ENCODE measurements at places on chromosomes 12 and 14.
A peak's percentile ranks its signal among the peaks of the same experiment; 100 is the strongest.

DNA sequence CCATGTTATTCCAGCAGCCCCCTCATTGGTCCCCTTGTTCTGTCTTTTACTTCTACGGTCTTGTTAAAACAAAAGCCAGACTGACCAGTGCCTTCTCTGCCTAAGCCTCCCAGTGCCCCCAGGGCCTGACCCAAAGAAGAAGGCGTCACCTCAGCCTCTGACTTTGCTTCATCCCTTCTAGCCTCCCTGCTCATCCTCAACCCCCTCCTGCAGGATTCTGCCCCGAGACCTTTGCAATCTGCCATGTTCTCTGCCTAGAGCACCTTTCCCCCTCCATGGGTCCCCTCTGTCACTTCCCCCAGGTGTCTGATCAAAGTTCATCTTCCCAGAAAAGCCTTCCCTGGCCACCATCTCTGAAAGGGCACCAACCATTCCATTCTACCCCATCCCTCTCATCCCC lies 7.9 kb upstream of the RBM19 start:
- DNase-seq, result no peak

DNA sequence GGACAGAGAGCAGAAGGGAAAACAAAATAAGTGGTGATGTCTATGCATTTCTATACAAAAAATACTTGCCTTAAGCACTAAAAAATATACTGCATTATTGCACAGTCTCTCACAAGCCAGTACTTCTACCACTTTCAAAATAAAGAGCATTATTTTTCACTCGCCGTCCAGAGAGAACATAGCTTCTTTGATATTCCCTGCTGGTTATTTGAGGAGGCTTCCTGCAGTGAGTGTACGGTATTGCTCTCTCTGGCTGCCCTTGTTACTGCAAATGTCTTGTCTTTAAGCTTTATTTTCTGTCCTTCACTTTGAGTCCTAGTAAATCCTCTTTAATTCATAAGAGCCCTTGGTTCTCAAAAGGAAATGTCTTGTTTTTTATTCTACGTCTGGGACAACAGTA lies 81.1 kb downstream of the EML1 start:
- no peak for DNase-seq

DNA sequence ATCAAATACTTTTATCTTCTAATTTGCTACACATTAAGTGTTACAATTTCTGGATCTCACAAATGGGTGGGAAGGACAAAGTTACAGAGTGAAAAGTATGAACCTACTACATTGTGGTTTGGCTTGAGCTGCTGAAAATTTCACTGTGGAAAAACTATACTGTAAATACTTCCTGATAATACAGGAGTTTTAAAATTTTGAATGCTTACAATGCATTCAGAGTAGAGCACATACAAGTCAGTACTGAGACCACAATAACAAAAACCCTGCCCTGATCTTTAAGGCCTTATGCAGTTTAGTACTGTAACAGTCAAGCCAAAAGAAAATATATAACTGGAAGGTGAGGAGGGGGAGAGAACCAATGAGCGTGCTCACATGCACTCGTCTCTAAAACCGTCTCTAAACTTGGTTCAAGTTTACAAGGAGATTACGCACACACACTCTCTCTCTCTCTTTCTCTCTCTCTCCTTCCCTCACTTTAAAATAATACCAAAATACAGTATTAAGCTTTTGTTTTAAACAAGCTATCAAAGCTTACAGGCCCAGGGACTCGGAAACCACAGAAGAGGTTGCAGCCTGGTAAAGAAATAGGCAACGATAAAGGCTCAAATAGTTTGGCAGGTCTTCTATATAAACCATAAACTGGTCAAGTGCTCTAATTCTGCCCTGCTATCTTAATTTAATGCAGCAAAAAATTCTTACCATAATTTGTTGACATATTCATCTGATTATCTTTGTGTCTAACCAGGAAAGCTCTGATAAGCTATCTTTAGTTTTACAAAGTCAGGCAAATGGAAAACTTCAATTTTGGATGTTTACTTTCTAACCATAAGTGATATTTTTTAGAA lies 58.0 kb downstream of the ATF7 start:
- DNase-seq, result no peak

- DNase-seq, result no peak
These were observed 6.8 kb downstream of the FAM216A start for GRCh38 chr12:110475426-110475825.

DNA sequence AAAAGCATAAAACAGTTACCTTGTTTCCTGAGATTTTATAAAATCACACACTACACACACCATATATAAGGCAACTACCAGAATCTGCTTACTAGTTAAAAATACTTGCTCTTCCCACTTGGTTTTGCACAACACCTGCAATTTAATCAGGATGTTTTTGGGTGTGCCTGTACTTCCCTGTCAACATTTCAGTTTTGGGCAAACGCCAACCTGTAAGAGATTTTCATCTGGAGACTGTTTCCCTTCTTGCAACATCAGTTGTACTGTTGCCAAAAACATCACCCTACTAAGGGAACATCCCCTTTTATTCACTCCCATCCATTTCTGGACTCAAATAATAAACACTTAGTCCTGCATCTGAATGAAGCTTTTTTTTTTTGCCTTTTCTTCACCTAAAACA lies 172.3 kb downstream of the DUSP6 start:
- DNase-seq, result peak; percentile 93

- peak; percentile 77 for DNase-seq
These were observed 156.3 kb upstream of the PZP start for GRCh38 chr12:9364224-9365176.

DNA sequence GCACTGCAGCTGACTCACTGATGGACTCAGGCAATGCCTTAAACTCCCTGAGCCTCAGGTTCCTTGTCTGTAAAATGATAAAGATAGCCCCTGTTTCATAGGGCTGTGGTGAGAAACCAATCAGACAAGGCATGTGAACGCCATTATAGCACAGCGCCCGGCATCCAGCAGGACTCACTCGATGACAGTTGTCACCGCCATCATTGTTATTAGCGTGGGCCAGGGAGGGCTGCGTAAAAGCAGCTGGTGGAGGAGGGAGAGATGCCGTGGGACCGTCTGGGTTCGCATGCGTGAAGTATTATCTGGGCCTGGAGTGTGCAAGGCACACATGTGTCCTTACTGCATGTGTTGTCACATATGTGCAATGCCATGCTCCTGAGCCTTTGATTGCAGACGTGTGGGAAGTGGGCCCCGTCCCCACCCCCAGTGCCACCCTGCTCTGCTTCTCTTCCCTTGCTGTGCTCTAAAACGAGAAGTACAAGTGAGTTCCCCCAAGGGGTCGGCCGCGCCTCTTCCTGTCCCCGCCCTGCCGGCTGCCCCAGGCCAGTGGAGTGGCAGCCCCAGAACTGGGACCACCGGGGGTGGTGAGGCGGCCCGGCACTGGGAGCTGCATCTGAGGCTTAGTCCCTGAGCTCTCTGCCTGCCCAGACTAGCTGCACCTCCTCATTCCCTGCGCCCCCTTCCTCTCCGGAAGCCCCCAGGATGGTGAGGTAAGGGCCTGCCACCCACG lies at the start of gene PTPN6:
PTPN6 (plus strand) TSS at position 546 of the 730 bp plus-strand sequence; CDS start at position 703, 157 bp downstream.
- DNase-seq, result no peak

DNA sequence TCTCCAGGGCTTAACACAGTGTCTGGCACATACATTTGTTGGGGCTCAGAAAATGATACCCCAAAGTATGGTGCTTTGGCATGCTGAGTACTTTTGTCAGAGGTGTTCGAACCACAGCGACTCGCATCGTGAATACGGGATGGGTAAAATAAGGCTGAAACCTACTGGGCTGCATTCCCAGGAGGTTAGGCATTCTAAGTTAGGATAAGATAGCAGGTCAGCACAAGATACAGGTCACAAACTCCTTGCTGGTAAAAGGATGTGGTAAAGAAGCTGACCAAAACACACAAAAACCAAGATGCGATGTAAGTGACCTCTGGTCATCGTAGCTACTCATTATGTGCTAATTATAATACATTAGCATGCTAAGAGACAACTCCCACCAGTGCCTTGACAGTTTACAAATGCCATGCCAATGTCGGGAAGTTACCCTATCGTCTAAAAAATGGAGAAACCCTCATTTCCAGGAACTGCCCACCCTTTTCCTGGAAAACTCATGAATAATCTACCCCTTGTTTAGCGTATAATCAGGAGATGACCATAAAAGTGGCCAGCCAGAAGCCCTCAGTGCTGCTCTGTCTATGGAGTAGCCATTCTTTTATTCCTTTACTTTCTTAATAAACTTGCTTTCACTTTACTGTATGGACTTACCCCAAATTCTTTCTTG lies 3.3 kb upstream of the AEBP2 start:
- DNase-seq, result no peak

DNA sequence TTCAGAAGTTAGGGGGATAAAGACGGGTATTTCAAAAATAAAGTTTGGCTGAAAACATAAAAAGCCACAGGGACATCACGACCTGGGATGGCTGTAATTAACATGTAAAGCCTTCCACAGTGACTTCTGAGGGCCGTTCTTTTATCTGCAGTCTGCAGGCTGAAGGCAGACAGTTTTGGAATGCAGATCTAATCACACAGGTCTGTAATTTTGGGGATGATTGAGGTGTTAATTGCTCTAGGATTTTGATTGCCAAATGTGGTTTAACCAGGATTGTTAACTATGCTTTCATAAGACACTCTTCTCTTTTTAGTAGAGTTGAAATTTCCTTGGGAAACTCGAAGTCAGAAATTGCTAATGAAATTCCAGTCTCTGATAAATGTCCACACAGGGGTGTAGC lies 355.5 kb downstream of the ATP23 start:
- no peak for DNase-seq

GRCh38 chr14:48536318-48536717 lies 860.9 kb upstream of the MDGA2 start:
- no peak for DNase-seq

DNA sequence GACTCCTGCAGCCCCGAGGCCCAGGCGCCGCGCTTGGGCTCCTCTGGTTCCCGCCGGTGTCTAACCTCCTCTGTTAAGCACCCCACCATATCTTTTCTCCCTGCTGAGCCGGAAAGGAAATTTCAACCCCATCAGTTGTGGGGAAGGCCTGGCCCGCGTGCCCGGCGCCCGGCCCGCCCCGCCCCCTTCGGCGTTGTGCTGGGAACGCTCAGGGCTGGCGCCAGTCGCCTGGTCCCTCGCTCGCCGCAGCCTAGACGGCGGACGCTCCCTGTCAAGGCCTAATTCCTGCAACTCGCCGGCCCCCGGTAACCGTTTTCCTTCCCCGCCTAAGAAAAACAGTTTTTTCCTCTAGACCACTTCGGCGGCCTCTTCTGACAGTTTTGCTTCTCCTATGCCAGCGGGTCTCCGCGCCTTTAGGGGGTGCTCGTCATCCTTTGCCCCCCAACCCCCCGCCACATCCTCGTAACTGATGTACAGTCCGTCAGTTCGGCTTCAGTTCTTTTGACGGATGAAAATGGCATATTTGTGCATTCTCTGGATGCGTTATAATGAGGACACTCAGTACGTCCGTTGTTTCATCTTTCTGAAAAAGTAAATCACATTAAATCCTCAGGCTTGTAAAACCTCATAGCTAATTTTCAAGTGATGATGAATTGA lies 506 bp upstream of the NAP1L1 start:
- DNase-seq, result peak; percentile 68

- peak; percentile 74 for DNase-seq
These were observed 704.3 kb upstream of the FLRT2 start for GRCh38 chr14:84825481-84826251.

- no peak for DNase-seq
These were observed 72.4 kb downstream of the MAP1LC3B2 start for GRCh38 chr12:116631619-116632018.

DNA sequence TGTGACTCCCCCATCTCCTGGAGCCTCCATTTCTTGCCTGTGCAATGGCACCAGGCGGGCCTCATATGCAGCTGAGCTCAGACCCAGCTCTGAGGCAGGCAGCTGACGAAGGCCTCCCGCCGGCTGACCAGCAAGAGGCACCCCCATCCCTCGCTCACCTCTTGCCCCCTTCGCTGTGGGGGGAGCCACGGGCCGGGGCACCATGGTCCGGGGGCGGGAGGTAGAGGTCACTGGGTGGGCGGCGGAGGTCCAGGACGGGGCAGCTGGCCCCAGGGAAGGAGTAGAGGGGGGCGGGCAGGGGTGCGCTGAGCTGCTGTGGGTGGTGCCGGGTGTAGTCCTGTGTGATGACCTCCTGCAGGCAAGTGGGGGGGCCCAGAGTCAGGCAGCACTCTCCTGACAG lies 39.4 kb downstream of the RFLNA start:
- DNase-seq, result no peak

DNA sequence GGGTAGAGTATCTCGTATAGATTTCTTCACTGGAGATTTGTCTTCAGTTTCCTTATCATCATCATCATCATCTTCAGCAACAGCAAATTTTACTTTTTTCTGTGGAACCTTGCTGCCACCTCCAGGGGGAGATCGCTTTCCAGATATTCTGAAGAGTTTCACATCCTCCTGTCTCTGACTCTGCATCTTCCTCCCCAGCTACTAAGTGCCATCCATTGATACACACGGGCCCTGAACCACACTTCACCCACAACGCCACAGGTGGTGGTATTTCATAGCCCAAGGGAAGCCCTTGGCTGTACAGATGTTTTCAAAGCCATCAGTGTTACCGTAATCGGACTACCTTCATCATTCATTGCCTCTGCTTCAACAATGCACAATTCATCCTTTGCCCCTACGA lies 82.2 kb downstream of the PPP2R5C start:
- DNase-seq, result no peak

DNA sequence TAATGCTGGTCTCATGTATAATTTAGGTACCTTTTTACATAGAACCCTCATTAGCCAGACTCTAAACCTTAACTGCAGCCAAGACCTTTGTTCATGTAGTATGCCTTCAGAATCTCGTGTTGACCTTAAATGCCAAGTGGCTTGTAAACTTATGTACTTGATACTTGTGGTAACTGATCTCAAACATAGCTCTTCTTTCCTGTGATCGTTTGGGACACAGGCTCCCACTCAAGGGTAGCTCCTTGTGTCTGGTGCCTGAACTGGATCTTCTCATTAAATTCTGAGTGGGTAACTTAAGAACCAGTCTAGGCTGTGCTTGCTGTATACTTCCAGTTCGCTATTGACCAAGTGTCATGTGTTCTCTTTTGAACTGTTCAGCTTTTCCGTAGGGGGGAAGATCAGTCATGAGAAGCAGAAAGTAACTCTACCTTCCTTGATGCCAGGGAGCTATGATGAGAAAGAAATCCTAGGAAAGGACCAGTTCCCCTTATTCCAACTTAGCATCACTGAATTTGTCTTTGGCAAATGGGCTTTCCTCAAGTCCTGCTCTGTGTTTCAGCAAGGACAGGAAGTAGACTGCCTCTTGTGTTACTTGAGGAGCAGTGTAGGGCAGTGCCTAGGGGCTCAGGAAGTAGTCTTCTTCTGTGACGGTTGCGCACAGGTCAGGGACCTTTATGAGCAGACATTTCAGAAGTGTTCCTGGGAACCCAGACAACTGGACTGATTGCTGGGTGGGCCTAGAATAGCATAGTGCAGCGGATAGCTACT lies 2.5 kb downstream of the LGALS3 start:
- DNase-seq, result no peak

GRCh38 chr12:102675672-102676071 lies 195.3 kb upstream of the IGF1 start:
- DNase-seq, result no peak

- no peak for DNase-seq
These were observed 46.2 kb downstream of the BCAT1 start for GRCh38 chr12:24902511-24903328.

GRCh38 chr12:41162461-41162860 lies 25.7 kb upstream of the PDZRN4 start:
- DNase-seq, result no peak

- DNase-seq, result no peak
These were observed 40.2 kb downstream of the UBE3B start for GRCh38 chr12:109517619-109518018.

- DNase-seq, result no peak
These were observed 31.5 kb downstream of the CFL2 start for GRCh38 chr14:34682787-34683321.
